Fibroblast of the aortic adventitia (primary cell): ENCODE measurements at places on chromosomes 3 and 15.

- DNase-seq, result peak; percentile 74
Measured at GRCh38 chr3:158918008-158918407, 116.2 kb downstream of the MFSD1 start.

- DNase-seq, result no peak
Measured at GRCh38 chr15:25703726-25704125, 159.4 kb downstream of the ATP10A start.

- no peak for DNase-seq
Measured at GRCh38 chr3:71400986-71401451, 182.5 kb downstream of the FOXP1 start.

- no peak for DNase-seq
Measured at GRCh38 chr15:80586161-80586560, 108.9 kb upstream of the ABHD17C start.

DNA sequence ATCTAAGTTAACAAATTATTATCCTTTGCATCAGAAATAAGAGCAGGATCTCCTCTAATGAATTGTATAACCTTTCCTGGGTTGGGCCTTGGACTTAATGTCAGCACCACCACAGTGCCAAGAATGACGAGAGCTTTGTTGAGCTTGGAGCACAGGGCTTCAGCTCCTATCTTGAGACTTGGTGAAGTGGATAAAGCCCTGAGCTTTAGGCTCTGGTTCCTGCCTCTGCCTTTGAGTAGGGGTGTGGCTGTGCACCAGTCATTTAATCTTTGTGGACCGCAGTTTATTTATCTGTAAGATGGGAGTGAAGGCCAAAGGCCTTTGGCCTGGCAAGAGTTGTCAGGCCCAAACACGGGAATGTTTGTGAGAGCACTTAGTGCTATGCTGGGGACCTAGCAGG lies 162.2 kb downstream of the VGLL4 start:
- DNase-seq, result peak; percentile 72

DNA sequence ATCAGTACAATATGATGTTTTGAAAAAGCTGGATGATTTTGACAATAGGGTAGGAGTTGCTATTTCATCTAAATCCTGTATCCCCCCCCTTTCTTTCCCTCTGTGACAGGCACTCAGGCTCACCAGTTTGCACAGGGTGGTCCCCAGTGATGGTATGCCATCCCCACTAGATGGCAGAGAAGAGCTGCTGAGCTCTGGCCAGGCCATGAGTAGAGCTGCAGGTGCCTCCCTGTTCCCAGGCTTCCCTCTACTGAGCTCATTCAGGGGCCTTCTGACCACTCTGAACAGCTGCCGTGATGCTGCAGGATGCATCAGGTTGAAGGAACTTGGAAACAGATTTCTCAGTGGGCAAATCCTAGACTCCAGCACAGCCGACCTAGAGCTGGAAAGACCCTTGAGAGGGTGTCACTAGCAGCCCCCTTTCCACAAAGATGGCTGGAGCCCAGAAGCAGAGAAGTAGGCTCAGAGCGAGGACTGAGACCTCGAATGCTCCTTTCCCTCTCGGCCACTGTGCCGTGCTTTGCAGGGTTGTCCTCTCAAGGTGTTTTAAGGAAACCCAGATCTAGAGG lies 45.1 kb downstream of the EFCAB12 start:
- DNase-seq, result peak; percentile 62

- no peak for DNase-seq
Measured at GRCh38 chr15:60788692-60789103, 309.8 kb upstream of the ICE2 start.

GRCh38 chr15:82643992-82644391 lies 3.2 kb downstream of the CPEB1 start:
- DNase-seq, result no peak

DNA sequence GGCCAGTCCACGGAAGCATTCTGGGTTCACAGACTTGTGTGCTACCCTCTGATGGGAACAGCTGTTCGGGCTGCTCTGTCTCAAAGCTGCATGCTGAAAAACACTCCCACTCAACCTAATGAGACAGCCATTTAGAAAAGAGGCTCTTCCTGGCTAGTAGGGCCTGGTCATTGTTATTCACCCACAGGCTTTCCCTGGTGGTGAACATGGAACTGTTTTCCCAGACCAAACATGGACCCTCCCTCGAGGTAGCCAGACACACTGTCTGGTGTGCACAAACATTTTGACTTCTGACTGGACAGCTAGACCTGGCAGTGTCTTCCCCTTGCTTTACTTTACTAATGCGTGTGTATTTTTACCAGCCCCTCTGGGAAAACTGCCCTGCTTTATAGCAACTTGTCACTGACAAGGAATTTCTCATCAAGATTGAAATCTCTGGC lies 39.0 kb downstream of the MECOM start:
- DNase-seq, result peak; percentile 59
